ENCODE measurements at places on chromosomes 13 and 19. TPM values are rescaled to one million over a fixed set of nuclear protein-coding genes. Genes with fewer than 3 reads are reported as not detected.

The RASAL3 gene
- total RNA-seq = 0.85 TPM

The RETN gene
- 2.3 TPM for total RNA-seq

GRCh38 chr19:55325172-55325571, at the start of gene TMEM150B:
Gene TMEM150B (minus strand): TSS chr19:55325341. CDS start chr19:55321036, 4,305 bp downstream.
- DNase-seq = no peak

GRCh38 chr13:113982296-113982661, 8.4 kb upstream of the C13orf46 start:
- DNase-seq = no peak

DNA sequence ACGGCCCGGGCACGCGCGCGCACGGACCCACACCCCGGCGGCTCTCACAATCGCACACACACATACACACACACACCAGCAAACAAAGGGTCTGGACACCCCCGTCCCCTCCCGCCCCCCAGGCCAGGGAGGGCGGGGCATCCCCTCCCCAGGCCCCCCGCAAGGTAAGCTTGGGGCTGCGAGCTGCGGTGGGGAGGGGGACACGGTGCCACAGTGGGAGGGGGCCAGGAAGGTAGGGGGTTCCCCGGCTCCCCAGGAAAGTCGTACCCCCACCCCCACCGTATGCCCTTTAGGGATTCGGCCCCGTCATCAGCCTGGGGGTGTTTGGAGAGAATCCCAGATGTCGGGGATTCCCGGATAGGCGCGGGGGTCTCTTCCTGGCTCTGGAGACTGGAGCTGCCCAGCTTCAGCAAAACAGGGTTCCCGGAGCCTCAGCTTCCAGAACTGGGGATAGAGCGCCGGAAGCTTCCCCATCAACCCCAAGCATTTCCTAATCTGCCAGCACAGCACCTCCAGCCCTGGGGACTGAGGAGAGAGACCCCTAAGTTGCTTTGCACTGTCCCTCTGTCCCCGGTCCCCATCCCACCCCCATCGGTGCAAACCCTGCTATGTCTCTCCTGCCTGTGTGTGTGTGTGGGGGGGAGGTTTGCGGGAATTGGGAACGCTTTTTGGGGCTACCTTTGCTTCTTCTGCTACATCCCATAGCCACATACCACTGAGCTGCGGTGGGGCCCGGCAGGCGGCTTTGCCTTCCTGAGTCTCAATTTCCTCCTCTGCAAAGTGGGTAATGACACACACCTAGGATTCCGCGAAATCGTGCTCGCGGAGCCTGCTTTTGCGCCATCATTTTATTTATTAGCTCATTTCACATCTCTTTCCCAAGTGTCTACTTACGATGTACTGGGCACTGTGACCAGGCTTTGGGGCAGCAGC, 1.8 kb upstream of the CDC37 start:
- no peak for DNase-seq

- DNase-seq = no peak
These were observed 248.2 kb downstream of the NBEA start for GRCh38 chr13:35190241-35190640.

The YJU2 gene
- 11.7 TPM for total RNA-seq

The LYL1 gene
- total RNA-seq = 4.8 TPM

DNA sequence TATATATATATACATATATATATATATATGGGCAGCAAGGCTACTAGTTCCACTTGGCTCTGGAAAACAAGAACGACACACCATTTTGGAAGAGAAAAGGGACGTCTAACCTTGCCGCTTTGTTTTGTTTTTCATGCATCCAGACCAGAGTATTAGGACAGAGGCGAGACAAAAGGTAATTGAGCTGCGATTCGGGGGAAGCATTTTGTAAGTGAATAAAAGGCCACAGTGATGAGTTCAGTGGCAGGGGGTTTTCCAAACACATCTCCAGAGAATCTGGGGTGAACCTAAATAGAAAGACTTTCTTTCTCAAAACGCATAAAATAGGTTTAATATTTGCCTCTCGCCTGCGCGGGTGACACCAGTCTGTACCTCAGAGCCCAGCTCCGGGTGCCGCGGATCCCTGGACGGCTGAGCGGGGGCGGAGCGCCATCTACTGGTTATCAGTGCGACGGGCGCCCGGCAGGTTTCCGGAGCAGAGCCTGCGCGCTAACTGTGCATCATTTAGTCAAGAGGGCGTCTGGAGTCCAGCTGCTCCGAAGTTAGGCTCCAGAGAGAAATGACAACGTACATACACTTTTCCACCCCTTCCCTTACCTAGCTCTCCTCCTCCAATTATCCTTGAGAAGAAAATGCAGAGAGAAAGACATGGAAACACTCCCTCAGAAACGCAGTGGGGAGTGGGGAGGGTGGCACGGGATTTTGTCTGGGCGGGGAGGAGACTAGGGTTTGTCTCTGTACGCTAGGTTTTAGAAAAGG, 262.3 kb downstream of the TBC1D4 start:
- DNase-seq = peak; percentile 49

GRCh38 chr19:46423188-46423587, 5.5 kb downstream of the PNMA8C start:
- DNase-seq = no peak

Measured in urinary bladder (tissue), 4 donors.